ENCODE measurements at places on chromosomes 13 and 19.

- no peak for DNase-seq
Measured at GRCh38 chr19:22882797-22883196, 50.7 kb downstream of the ZNF723 start.

GRCh38 chr19:21460686-21461085 is 44.7 kb upstream of the ZNF429 start:
- no peak for DNase-seq

DNA sequence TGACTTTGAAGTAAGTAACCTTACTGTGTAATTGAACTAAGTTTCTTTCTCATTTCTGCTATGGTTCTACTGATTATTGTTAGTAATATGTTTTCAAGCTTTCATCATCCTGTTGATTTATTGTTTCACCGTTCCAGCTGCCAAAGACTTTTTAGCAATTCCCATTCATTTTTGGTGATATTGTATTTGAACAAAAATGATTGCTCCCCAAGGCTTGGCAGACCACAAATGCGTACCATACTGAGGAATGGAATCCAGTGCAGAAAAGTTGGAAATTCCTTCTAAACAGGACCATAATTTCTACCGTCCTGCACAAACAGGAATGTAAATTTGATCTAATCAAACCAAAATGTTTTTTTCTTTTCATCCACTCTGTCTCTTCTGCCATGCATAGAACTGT is 10.7 kb downstream of the EPSTI1 start:
- no peak for DNase-seq

GRCh38 chr13:59914556-59914955 is 249.2 kb downstream of the DIAPH3 start:
- no peak for DNase-seq

GRCh38 chr19:50500753-50501151 is 10.2 kb downstream of the JOSD2 start:
- DNase-seq = no peak

DNA sequence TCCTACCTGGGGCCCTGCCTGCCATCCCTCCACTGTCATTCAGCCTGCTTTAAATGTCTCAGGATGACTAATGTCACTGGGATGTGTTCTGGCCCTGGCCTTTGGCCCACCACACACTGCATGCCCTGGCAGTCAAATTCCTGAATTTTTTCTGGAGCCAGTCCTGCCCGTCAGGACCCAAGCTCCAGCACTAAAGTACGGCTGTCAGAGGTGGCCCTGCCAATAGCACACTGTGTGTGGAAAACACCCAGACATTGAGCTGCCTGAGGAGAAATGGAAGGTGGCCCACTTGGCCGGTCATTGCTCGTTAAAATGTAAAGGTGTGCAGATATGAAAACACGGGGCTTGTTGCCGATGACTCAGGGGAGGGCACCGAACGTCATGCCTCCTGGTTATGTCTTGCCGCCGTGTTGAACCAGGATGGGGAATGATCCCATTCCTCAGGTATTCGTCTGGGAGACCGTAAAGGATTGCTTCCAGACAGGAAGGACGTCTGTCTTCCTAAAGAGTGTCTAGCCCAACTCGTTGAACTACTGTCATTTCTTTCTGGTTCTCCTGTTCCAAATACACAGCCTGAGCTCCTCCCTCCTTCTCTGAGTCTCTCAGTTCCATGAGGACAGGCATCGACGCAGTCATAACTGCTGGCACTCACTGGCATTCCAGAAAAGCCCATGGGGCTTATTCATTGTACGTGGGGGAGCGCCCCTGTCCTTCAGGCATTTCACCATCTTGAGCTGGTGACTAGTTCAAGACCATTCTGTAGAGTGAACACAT is 40.6 kb downstream of the COL4A2 start:
- DNase-seq = no peak

- DNase-seq = no peak
Measured at GRCh38 chr13:67557118-67557517, 327.0 kb upstream of the PCDH9 start.

GRCh38 chr13:104683789-104684188 is 1617.6 kb upstream of the SLC10A2 start:
- no peak for DNase-seq

GRCh38 chr19:21117041-21117907 is 24.6 kb upstream of the ZNF431 start:
- no peak for DNase-seq

DNA sequence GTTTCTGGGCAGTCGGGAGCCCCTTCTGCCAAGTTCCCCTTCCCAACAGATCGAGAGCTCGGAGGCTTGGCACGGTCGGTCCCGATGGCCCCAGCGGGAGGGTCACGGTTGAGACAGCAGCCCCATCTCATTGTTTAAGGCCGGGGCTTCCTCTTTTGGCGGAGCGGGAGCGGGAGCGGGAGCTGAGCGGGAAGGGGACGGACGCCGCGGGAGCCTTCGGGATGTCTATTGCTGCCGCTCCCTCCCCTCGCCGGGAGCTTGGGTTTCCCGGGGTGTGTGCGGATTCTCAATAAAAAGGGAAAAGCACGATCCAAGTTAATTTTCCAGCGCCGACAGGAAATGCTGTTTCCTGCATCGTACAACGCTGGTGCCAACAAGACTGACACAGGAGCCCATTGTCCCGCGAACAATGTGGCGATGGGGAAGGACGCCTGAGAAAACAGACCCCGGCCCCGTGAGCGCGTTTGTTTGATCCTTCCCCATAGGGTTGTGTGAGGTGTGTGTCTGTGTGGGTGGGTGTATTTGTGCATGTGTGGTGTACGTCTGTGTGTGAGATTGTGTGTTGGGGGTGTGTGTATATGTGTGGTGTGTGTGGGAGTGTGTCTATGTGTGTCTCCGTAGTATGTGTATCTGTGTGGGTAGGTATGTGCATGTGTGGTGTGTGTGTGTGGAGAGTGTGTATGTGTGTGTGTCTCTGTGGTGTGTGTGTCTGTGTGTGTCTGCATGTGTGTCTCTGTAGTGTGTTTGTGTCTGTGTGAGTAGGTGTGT is 36.3 kb upstream of the FLT1 start:
- DNase-seq = no peak

GRCh38 chr13:113537909-113538688 is 46.5 kb upstream of the TFDP1 start:
- DNase-seq = no peak

GRCh38 chr13:45209229-45209628 is 8.4 kb upstream of the KCTD4 start:
- no peak for DNase-seq

Data from NCI-H510A treated with DMSO at 0.1 percent for 48 hours (cell line).